ENCODE measurements at places on chromosomes 4 and X.

DNA sequence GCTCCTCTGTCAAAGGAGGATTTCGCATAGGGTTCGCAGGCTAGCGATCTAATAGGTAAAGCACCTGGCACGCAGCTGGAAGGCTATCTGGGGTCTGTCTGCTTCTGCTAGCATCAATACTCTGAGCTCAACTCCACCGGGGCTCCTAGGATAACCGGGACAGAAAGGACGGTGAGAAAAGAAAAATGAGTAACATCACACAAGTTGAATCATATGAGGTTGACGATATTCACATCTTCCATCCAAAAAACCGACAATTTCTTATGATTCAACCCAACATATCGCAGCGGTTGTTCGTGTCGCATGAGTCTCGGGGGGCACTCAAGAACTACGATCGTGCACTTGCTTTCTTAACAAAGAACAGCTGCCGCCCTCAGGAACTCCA lies 1.8 kb downstream of the PROM1 start:
- DNase-seq = no peak

DNA sequence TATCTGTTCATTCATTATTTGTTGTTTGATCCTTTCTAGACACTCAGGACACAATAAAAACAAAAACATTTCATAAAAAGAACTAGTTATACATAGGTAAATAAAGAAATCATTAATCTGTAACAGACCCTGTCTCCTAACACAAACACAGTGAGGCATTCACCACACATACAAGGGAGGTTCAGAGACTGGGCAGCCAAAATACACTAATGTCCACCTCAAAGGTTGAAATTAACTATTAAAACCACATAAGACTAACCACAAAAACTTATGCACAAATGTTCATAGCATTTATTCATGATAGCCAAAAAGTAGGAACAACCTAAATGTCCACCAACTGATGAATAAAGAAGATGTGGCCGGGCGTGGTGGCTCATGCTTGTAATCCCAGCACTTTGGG lies 7.8 kb downstream of the PAPSS1 start:
- DNase-seq = no peak

GRCh38 chr4:86338989-86339388 lies 20.9 kb downstream of the MAPK10 start:
- no peak for DNase-seq

DNA sequence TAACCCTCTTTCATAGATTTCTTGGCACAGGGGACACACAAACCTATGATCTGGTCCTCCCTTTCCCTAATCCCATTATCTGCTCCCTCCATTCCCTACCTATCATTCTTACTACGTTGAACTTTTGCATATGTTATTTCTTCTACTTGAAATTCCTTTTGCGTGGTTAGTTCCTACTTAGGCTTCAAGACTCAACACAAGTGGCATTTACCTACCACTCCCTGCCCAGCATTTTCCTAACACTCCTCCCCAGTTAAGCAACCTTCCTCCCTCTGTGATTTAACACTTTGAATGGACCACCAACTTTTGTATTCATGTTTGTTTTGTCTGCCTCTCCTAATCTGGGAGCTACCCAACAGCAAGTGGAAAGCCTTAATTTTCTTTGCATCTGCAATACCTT lies 1113.7 kb downstream of the STIM2 start:
- DNase-seq = no peak

GRCh38 chr4:87521319-87521718 lies 7.9 kb downstream of the SPARCL1 start:
- DNase-seq = no peak

Measured in stimulated activated CD4-positive, alpha-beta T cell treated with anti-CD3 and anti-CD28 coated beads, Interleukin-15, amount 100 ng/mL, for 24 hours (primary cell).